Aorta (tissue), 5 donors: ENCODE measurements at places on chromosomes 13 and 19. TPM values are rescaled to one million over a fixed set of nuclear protein-coding genes. Genes with fewer than 3 reads are reported as not detected.

Gene CCDC9
- 43.4 TPM for total RNA-seq

Gene IGSF23
- total RNA-seq: not detected

Gene PROZ
- total RNA-seq: not detected

Gene EFNB2
- 24.8 TPM for total RNA-seq

Gene GPR12
- total RNA-seq: not detected

Gene WIZ
- 41.4 TPM for total RNA-seq

Gene EPS8L1
- 0.81 TPM for total RNA-seq

Gene TNFRSF19
- 4.3 TPM for total RNA-seq

Gene FAAP24
- total RNA-seq: 1.8 TPM

Gene EDNRB
- total RNA-seq: 17.8 TPM

Gene GTF2F1
- total RNA-seq: 45.2 TPM

Gene ALKBH7
- total RNA-seq: 44.6 TPM

Gene PPM1N
- 2.5 TPM for total RNA-seq

Gene KIR2DL3
- total RNA-seq: not detected

Gene SYCN
- total RNA-seq: not detected

Gene CDX2
- total RNA-seq: not detected

Gene LHB
- not detected for total RNA-seq

Gene GADD45GIP1
- 15.7 TPM for total RNA-seq

Gene NKPD1
- total RNA-seq: not detected
